DMS53 (cell line): ENCODE measurements at places on chromosomes 2 and 18.
A peak's percentile ranks its signal among the peaks of the same experiment; 100 is the strongest.

DNA sequence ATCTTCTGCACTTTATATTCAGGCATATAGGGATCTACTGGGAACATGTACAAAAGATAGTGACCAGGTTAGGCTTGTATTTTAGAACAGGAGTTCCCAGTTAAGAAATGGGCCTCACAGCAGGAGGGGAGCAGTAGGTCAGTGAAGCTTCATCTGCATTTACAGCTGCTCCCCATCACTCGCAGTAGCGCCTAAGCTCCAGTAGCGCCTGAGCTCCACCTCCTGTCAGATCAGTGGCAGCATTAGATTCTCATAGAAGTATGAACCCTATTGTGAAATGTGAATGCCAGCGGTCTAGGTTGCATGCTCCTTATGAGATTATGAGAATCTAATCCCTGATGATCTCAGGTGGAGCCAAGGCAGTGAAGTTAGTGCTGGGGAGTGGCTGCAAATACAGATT is 224.4 kb upstream of the CYRIA start:
- DNase-seq = peak; percentile 9

GRCh38 chr2:122682356-122682755 is 926.9 kb downstream of the TSN start:
- DNase-seq = no peak

DNA sequence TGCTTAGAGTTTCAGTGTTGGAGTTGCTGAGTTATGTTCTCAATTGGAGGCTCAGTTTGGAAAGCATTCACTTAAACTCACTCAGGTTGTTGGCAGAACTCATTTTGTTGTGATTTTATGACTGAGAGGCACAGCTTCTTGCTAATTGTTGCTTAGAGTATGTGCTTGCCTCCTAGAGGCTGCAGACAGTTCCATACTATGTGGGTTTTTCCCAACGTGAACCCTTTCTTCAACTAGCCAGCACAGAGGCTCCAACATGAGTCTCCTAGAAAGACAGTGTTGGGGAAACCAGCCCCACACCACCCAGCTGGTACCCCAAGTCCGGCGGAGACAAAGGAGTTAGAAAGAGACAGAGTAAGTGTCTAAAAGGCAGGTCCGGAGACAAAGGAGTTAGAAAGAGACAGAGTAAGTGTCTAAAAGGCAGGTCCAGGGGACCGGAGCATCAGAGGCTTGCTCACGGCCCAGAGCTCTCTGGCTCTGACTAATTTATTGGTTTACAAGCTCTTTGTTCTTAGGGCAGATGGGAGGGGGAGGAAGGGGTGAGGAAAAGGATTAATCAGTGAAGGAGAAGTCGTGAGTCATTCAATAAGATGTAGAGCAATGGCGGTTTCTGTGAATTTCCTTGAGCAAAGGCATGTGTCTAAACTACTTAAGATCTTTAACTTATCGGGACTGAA is 999.7 kb upstream of the LRRTM1 start:
- no peak for DNase-seq

DNA sequence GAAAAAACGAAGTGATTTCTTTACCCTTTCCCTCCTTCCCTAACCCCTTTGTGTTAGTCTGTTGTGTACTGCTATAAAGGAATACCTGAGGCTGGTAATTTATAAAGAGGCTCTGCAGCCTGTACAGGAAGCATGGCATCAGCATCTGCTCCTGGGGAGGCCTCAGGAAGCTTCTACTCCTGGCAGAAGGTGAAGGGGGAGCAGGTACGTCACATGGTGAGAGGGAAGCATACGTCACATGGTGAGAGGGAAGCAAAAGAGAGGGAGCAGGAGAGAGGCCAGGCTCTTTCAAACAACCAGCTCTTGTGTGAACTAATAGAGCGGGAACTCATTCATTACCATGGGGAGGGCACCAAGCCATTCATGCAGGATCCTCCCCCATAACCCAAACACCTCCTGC is 126.2 kb downstream of the CAPN13 start:
- no peak for DNase-seq

DNA sequence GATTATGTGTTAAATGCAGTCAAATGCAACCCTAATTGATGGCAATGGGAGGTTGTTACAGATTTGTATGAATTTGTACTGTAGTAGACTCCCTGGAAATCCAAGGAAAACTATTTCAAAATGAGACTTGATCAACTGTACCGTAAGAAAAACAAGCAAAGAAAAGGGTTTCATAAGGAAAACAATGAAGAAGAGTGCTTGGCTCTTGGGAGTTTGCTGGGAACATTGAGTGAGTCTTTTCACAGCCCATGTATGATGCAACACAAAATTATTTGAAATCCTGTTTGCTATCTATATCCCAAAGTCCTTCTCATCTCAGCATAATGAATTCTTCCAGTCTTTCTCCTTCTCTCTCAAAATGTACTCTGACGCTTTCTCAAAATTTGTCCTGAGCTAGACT is 67.0 kb upstream of the OSR1 start:
- no peak for DNase-seq

DNA sequence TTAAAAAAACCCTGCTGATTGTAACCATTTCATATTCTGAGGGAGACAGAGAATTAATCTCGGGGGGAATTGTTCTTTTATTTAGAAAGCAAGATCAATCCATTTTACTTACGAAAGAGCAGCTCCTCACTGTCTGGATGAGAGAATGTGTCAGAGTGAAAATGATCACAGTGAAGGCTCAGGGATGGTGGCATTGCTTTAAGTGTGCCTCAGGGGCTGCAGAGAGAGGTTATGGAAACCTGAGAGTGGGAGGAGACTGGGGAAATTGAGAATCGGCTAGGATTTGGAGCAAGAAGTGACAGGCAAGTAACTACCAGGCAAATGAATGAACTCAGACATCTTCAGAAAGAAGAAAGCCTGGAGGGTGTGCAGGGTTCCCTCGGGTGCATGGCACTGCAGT is 34.2 kb downstream of the MRPL35 start:
- DNase-seq = no peak

GRCh38 chr2:200136655-200137054 is 169.8 kb upstream of the SPATS2L start:
- no peak for DNase-seq

DNA sequence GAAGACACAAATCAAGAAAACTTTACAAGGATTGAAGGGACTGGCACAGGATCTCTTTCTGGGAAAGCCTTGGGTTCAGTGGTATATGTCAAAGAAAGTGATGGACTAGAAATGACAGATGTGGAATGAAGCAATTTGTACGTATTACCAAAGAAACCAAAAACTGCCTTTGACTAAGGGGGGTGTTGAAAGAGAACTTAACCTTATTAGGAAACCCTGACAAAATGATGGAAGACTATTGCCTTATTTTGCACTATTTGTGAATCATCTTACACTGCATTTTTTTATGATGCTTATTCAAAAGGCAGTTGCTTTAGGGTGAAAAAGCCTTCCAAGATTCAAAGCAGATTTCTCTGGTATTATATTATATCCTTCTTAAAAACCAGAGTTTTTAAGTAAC is 4.0 kb downstream of the TSGA10 start:
- DNase-seq = no peak

DNA sequence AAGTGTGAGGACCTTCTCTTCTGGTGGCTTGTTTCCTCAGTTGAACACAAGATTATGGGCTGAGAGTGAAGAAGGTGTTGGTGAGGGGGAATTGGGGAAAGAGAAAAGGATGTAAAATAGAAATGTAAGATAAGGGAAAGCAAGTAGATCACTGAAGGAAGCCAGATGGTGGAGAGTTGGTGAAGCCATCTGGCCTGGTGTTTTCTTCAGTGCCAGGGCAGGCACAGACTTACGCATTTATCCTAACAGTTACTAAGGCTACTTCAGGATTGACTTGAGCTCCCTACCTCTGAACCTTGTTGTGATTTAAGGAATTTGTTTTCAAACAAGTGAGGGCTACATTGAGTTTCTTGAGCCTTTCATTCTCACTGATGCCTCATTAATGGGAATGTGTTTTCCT is 113.8 kb downstream of the GALNT1 start:
- DNase-seq = no peak

DNA sequence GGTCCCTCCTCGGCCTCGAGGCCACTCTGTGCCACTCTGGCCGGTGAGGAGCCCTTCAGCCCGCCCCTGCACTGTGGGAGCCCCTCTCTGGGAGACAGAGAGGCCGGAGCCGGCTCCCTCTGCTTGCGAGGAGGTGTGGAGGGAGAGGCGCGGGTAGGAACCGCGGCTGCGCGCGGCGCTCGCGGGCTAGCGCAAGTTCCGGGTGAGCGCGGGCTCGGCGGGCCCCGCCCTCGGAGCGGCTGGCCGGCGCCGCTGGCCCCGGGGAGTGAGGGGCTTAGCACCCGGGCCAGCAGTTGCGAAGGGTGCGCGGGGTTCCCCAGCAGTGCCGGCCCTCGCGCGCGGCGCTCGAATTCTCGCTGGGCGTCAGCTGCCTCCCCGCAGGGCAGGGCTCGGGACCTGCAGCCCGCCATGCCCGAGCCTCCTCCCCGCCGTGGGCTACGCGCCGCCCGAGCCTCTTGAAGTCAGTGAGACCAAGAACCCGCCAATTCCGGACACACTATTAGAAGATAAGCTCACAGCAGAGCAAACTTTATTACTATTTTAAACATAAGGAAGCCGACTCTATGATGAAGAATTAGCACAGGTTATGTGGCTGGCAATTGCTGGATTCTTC is 825.8 kb upstream of the FANCL start:
- no peak for DNase-seq

- no peak for DNase-seq
These were observed 127.1 kb downstream of the VWC2L start for GRCh38 chr2:214537929-214538328.

GRCh38 chr18:10495936-10496335 is 29.9 kb upstream of the NAPG start:
- DNase-seq = no peak

- DNase-seq = no peak
These were observed 18.4 kb downstream of the SH3RF3 start for GRCh38 chr2:109147405-109147804.

DNA sequence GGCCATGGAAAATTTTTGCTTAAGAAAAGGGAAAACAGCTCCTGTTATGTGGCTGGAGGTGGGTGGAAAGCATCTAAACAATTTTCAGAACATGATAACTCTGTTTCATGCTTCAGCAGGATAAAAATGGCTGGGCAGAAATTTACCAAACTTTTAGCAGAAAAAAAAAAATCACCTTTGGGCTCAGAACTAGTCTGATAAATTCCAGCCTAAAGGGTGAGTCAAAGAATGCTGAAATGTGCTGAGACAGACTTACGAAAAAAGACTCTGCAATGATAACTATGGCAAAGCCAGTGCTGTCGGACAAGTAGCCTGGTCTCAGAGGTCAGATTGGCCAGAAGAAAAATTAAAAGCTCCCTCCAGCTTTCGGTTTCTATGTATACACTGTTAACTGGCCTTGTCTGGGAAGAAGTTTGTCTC is 123.6 kb downstream of the LRATD1 start:
- DNase-seq = no peak

DNA sequence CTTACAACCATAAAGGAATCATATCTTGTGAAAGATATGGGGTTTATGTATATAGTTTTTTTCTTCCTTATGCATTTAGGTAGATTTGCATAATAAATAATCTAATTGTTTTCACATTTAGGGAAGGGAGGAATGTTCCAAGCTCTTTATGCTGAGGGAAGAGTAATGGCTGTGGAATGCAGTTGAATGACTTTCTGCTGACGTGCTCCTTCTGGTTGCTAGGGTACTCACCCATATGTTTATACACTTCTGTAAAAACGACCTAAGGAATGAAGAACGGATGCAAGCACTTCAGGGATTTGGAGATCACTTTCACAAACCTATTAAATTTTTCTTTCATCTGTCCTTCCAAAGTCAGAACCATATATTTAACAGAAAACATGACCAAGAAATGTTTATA is 29.2 kb upstream of the PPP4R1 start:
- peak; percentile 98 for DNase-seq

- no peak for DNase-seq
These were observed 37.2 kb upstream of the SCLY start for GRCh38 chr2:238023608-238024007.

DNA sequence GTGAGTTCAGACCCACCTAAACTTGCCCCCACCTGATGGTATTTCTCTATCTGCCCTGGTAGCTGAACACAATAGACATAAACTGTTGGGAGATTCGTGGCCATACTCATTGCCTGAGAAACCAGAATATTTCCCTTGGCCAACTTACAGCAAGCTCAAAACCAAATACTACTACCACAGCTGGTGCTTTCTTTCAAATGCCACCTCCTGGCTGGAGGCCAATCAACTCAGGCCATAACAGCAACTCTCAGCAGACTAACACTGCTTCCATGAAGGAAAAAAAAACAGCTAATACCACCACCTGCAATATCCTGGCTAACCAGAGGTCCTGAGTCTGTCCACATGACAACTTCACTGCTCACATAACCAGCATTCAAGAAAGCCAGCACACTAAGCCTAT is 373.1 kb downstream of the CMPK2 start:
- no peak for DNase-seq

GRCh38 chr18:46859855-46860254 is 57.5 kb downstream of the PIAS2 start:
- DNase-seq = no peak

GRCh38 chr18:11037533-11038240 is 111.7 kb downstream of the PIEZO2 start:
- no peak for DNase-seq

- DNase-seq = no peak
These were observed 48.9 kb upstream of the STPG4 start for GRCh38 chr2:47203995-47204394.

DNA sequence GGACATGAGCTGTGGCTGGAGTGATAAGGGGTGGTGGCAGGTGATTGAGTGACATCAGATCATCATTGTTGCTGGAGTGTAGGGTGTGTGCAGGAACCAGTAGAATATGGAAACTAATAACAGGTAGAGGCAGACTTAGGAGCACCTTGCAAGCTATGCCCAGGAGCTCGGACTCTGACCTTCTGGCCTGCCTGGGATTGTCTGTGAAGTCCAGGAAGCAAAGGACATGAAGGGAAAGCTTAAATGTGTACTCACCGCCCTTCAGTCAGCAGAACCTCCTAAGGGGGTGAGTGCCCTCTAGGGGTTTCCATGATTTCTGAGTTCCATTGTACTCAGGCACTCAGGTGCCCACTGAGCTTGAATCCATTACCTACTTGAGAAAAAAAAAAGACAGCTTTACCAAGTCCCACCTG is 104.2 kb downstream of the CRIM1 start:
- DNase-seq = peak; percentile 84

DNA sequence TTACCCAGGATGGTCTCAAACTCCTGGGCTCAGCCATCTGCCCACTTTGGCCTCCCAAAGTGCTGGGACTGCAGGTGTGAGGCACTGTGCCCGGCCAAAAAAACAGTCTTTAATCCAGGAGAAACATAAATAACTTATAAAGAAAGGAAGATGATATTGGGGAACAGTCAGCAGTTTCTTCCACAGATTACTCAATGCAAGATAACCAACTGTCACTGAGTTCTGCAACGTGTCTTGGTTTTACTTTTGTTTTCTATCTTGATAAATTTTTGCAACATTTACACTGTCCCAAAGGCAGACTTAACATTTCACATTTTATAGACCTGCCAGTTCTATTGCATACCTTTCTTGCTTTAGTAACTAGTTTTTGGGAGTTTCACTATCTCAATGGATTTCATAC is 71.1 kb downstream of the ANKRD44 start:
- DNase-seq = no peak
